ENCODE measurements at places on chromosomes 12 and 14.

GRCh38 chr12:15899282-15899870 lies 11.8 kb upstream of the DERA start:
- no peak for DNase-seq

- DNase-seq, result no peak
Measured at GRCh38 chr14:64265222-64265621, 28.9 kb downstream of the ESR2 start.

DNA sequence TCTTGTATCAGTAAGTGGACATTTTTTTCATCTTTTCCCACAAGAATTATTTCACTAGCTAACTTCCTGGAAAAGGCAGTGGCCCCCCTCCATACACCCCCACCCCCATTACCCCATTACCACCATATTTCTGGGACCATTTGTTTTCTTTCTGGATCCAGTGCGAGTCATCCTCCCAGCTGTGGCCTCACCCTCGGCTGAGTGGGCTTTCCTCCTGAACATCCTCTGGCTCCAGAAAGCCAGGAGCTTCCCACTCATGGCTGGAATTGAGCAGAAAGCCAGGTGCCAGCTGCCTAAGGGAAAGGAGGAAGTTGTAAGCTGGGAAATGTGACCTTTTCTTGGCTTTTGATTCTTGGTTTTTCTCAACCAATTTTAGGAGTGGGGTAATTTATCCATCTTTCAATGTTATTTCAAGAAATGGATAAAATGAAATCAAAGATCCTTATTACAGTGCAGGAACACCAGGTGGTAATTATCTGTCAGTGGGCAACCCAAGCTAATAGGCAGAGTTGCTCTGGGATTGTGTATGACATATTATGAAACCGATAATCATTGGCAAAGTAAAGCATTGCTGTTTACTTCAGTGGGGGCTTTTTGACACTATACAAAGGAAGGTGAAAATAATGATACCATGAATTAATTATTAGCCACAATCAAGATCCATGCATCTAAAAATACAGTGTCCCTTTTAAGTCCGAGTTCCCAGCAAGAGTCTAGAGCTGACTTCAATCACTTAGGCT lies 124.6 kb downstream of the KICS2 start:
- no peak for DNase-seq

- DNase-seq, result no peak
Measured at GRCh38 chr12:7581046-7581445, 77.5 kb upstream of the CD163 start.

- DNase-seq, result no peak
Measured at GRCh38 chr12:112031472-112031871, 18.2 kb downstream of the ERP29 start.

DNA sequence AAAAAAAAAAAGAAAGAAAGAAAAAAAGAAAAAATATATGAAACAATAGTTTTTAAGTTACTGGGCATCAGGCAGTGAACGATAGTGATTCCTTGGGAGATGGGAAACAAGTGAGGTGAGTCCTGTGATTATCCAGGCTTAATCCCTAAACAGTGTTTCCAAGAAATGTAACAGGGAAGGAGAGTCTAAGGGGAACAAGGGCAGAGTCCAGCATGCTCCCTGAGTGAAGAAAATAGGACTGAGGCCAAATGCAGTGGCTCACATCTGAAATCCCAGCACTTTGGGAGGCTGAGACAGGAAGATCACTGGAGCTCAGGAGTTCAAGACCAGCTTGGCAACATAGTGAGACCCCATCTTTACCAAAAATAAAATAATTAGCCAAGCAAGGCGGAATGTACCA lies 40.7 kb downstream of the R3HDM2 start:
- DNase-seq, result no peak

- DNase-seq, result no peak
Measured at GRCh38 chr14:99688210-99688581, 4.1 kb downstream of the CYP46A1 start.

DNA sequence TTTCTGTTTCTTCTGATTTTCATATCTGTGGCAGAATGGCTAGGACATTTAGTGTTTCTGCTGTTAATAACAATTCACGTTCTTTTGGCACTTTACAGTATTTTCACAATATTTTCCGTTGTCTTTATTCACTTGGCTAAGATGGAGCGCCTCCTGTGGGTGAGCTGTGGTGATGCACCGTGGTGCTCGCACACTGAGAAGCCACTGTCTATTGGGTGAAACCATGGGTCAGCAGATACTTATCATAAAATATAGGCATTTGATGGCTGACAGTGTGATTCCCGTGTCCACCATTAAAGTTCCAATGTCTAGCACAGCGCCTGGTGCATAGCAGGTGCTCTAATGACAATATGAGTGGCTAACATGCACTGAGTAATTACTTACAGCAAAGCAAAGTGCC lies 141.8 kb downstream of the VRK1 start:
- no peak for DNase-seq

- no peak for DNase-seq
Measured at GRCh38 chr14:101506211-101506925, 54.9 kb upstream of the DIO3 start.

DNA sequence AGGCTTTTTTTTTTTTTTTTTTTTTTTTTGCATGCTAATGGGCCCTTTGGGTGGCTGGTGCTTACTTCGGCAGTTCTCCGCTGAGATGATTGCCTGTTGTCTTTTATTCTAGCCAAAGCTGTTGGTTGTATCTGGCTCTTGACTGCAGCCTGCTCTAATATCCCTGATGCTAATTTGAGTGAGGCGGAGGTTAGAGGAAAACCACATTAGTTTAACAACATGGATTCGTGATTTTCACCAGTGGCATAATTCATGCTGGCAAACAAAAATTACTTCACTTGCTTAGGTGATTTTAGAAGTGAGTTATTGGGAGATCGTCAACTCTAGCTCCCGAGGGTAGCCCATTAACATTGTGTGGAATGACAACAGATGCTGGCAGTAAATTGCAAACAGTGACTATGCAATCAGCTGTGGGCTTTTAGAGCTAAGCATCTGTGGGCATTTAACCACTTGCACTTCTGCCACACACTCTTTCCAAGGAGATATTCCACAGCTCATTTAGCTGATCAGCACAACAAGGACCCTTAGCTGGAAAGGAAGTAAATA lies 97.6 kb upstream of the ZDHHC17 start:
- no peak for DNase-seq

- DNase-seq, result no peak
Measured at GRCh38 chr12:19220205-19220604, 90.7 kb downstream of the PLEKHA5 start.

GRCh38 chr12:66032739-66033138 lies 97.8 kb downstream of the LLPH start:
- DNase-seq, result no peak

DNA sequence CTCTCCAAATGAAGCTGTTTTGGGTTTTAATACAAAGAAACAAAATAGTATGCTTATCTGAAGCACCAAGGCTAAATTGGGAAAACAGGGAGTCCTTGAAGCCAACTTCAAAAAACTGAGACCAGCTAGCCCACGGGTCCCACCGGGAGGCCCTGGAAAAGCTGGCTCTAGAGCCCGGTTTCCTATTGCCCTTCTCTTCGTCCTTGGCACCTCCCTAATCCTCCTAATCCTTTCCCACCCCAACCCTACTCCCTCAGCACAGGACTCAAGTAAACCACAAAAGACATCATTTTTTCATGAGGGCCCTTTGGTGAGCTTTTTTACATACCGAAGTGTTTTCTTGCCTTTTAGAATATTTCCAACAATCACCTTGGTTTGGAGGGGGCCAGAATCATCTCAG lies 11.3 kb downstream of the LRRC74A start:
- DNase-seq, result no peak

GRCh38 chr12:76024102-76024781 lies 7.3 kb downstream of the PHLDA1 start:
- DNase-seq, result no peak

- no peak for DNase-seq
Measured at GRCh38 chr14:56881181-56881580, 70.9 kb upstream of the OTX2 start.

GRCh38 chr14:69263771-69264170 lies 3.8 kb downstream of the GALNT16 start:
- no peak for DNase-seq

GRCh38 chr12:88743946-88744685 lies 163.8 kb upstream of the KITLG start:
- DNase-seq, result no peak

- DNase-seq, result no peak
Measured at GRCh38 chr12:49966511-49967041, 4.9 kb downstream of the AQP5 start.

DNA sequence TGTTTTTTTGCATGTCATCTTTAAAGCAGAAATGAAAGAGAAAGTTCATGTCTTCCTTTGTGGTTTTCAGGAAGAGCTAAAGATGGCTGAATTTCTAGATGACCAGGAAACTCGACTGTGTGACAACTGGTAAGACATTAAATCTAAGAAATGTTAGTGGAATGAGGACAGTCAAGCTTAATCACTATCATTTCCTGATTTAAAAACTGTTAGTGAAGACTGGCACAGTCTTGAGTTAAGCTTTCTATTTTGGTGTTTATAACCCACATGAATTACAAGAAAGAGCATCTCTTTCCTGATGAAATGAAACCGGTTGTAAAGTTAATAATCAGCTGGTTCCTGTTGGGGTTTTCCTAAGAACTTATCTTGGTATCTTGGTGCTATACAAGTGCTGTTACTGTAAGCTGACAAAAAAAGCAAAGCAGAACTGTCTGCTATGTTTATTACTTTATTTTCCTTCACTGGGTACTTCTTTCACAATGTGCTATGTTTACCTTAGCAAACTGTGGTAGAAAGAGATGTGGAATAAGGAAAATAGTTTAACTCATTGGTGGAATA lies 5.2 kb downstream of the TRAFD1 start:
- DNase-seq, result no peak

GRCh38 chr14:96585672-96586013 lies 83.5 kb downstream of the PAPOLA start:
- DNase-seq, result no peak

GRCh38 chr12:27462851-27463250 lies 16.3 kb downstream of the SMCO2 start:
- no peak for DNase-seq

DNA sequence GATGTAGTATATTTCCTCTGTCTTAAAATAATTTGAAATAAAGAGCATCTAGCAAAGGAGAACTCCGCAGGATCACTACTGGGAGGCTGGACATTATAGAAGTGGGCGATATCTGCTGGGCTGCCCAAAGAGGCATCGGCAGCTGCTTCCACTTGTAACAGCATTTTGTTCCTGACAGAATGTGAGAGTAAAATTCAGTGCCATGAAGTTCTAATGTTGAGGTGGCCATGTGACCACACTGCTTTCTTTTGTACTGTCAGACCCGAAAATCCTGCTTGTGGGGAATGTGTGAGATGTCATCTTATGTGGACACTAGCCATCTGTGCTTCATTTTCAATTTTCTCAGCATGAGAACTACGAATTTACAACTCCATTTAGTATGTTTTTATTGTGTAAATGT lies 151.9 kb downstream of the ACSS3 start:
- no peak for DNase-seq

GRCh38 chr12:2667716-2668440 lies 126.9 kb upstream of the FKBP4 start:
- DNase-seq, result no peak
